Chondrocyte (in vitro differentiated cells): ENCODE measurements at places on chromosomes 12 and 14. TPM values are rescaled to one million over a fixed set of nuclear protein-coding genes. Genes with fewer than 3 reads are reported as not detected.

DNA sequence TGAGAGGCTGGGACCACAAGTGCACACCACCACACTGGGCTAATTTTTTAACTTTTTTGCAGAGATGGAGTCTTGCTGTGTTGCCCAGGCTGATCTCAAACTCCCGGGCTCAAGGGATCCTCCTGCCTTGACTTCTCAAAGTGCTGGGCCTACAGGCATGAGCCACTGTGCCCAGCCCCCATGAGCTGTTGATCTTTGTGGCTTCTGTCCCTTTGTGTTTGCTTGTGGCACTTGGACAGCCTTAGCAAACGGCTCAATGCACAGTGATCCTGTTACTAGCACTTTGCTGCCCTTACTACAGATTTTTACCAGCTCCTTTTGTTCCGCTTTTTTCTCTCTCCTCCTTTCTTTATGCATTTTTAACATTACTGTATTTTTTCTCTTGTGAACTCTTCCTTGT lies 25.3 kb upstream of the EVL start:
- no peaks in the 10 kb centered on the region for H3K27me3 ChIP-seq
- H3K36me3 ChIP-seq = no peaks in the 10 kb centered on the region
- H3K4me3 ChIP-seq = no peak overlapping the region
- H3K27ac ChIP-seq = no peak overlapping the region
- H3K4me1 ChIP-seq = peaks cover 48% of the 10 kb centered on the region
- no peak for DNase-seq

GRCh38 chr12:125249066-125249824 lies 184.0 kb downstream of the AACS start:
- H3K4me1 ChIP-seq = no peaks in the 10 kb centered on the region
- DNase-seq = no peak
- no peaks in the 10 kb centered on the region for H3K36me3 ChIP-seq
- H3K27ac ChIP-seq = no peak overlapping the region
- peaks cover 20% of the 10 kb centered on the region for H3K27me3 ChIP-seq
- H3K4me3 ChIP-seq = no peak overlapping the region

DNA sequence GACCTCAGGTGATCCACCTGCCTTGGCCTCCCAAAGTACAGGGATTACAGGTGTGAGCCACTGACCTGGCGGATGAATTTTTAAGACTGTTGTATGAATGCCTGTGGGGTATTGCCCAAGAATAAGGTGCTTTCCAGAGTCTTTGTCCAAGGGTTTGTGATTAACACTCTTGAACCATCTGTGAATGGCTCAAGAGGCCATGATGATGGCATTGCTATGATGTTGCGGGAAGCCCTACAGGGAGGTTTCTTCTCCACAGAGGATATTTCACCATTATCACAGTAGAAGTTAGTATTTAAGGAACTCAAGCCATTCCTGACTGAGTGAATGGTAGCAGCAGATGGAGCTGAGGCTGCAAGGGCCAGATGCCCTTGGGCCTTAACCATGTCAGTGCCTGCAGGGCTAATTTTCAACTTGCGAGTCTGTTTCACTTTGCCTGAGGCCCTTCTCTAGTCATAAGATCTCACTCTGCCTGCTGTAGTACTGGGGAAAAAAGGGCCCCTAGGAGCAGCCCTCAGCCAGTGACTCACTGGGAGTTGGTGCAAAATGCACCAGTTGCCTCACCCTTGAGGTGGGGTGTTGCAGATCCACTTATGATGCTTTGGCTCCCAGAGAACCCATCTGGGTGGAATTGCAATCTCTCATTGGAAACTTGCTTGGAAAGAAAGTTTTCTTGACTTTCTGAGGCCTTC lies 108.6 kb upstream of the FLRT2 start:
- H3K36me3 ChIP-seq = no peaks in the 10 kb centered on the region
- DNase-seq = no peak
- H3K4me3 ChIP-seq = no peak overlapping the region

Gene CLEC7A
- total RNA-seq = not detected in 3 replicates

DNA sequence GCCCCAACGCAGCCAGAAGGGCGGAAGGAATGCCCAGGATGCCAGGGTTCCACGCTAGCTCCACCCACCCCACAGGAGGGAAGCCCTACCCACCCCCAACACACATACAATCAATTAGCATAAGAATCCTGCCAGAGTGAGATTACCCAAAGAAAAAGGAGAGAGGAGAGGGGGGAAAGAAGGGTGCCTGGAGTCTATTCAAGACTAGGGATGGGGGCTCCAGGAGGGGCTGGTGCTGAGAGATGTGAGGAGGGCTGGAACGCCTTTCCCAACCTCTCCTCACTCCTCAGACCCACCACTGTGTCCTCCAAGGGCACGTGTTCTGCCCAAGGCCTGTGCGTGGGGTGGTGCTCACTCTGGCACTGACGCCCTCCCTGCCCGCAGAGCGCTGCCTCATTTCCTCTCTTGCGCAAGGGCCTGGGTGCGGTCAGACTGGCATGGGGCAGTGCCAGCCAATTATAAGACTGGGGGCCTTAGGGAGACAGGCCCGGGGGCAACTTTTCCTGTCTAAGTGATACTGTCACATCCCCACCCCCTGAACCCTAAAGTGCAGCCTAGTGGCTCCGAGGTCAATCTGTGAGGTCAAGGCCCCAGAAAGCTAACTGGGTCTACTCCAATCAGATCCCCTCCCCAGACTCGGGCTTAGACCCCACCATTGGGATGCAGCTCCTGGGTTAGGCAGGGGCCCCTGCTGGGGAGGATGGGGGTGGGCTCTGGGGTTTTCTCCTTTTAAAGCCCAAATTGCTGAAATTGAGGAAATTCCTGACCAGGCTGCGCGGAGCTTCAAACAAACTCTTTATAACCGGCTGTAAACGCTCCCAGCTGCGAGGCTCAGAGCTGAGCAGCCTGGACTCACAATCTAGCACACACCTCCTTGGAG lies 10.2 kb upstream of the ITGB7 start:
- H3K4me3 ChIP-seq = no peak overlapping the region
- H3K36me3 ChIP-seq = peaks cover 7% of the 10 kb centered on the region
- no peaks in the 10 kb centered on the region for H3K27me3 ChIP-seq
- H3K27ac ChIP-seq = no peak overlapping the region
- DNase-seq = no peak

Gene TBX5
- total RNA-seq = not detected in 3 replicates

Gene CLEC4A
- 0.65 to 1.1 TPM (median 0.99 TPM) in 3 replicates for total RNA-seq

- peaks cover 4% of the 10 kb centered on the region for H3K36me3 ChIP-seq
- peaks cover 25% of the 10 kb centered on the region for H3K4me1 ChIP-seq
- DNase-seq = no peak
- H3K4me3 ChIP-seq = no peak overlapping the region
- H3K27ac ChIP-seq = peak overlapping the region; percentile 57
Observed at GRCh38 chr14:52086711-52087110, 17.9 kb upstream of the NID2 start.

DNA sequence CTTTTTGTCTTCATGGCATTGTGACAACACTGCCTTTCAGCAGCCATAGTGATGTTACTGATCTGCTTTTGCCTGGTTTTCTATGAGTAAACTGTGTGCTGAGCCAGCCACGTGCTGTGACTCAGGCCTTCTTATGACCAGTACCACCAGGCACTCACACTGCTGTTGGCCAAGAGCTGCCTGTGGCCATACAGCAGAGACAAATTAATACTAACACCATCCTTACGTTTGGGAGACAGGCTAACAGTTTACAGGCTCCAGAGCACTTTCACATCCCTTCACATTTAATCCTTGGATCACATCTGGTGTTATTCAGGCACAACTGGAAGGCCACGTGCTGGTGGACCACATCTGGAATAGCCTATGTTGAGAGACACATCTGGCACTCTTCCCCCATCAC lies 377.9 kb downstream of the CCDC91 start:
- H3K27ac ChIP-seq = peak overlapping the region; percentile 43
- H3K4me3 ChIP-seq = no peak overlapping the region
- no peak for DNase-seq

- no peaks in the 10 kb centered on the region for H3K36me3 ChIP-seq
- DNase-seq = no peak
- peaks cover 22% of the 10 kb centered on the region for H3K4me1 ChIP-seq
- H3K27me3 ChIP-seq = no peaks in the 10 kb centered on the region
Observed at GRCh38 chr12:51013441-51013840, 12.7 kb downstream of the SLC11A2 start.

DNA sequence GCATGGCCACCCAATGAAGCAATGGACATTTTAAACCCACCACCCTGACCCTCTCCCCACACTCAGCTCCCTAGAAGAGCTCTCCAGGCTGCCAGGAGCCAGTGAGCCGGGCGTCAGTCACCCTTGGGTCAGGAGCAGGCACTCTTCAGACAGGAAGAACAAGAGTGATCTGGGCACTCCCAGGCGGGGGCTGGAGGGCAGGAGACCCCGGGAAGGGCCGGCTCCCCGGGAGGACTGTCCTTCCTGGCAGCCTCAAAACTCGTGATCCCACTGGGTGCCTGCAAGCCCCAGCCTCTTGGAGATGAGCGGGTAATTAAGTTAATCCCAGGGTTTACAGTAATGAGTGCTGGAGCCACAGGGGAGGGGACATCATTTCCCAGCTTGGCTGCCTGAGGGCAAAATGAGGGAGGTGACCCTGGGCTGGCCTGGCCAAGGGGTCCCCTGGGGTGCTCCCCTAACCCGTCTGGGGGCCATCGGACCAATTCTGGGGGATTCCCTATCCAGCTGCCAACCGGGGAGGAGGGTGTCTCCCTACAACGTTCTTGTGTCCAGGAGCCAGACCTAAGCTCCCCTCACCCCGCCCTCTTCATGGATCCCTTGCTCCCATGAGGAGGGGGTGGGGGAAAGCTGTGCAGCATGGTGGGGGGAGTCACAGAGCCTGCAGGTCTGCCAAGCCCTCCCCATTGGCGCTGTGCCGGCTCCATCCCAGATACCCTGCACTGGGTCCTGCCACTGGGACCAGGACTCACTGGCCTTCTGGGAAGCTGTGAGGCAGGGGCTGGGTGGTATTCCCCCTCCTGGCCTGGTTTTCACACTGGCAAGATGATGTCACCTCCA lies 59.2 kb downstream of the CCNK start:
- H3K27ac ChIP-seq = no peak overlapping the region
- H3K27me3 ChIP-seq = no peaks in the 10 kb centered on the region
- peaks cover 32% of the 10 kb centered on the region for H3K4me1 ChIP-seq
- H3K36me3 ChIP-seq = no peaks in the 10 kb centered on the region
- no peak overlapping the region for H3K4me3 ChIP-seq

Gene GPR84
- total RNA-seq = not detected in 3 replicates

GRCh38 chr12:79925492-79925891 lies 9.4 kb downstream of the PPP1R12A start:
- no peaks in the 10 kb centered on the region for H3K36me3 ChIP-seq
- no peaks in the 10 kb centered on the region for H3K27me3 ChIP-seq
- H3K4me1 ChIP-seq = peaks cover 67% of the 10 kb centered on the region

Gene PTCSC3
- total RNA-seq = not detected in 3 replicates

Gene ASB2
- total RNA-seq = 0.67 to 1.2 TPM in 2 of 3 replicates, not detected in the other

- H3K27me3 ChIP-seq = no peaks in the 10 kb centered on the region
- peaks cover 2% of the 10 kb centered on the region for H3K4me1 ChIP-seq
- H3K36me3 ChIP-seq = peaks cover 5% of the 10 kb centered on the region
- DNase-seq = no peak
Observed at GRCh38 chr12:15955281-15955680, 44.1 kb downstream of the DERA start.

- no peaks in the 10 kb centered on the region for H3K4me1 ChIP-seq
- no peak overlapping the region for H3K4me3 ChIP-seq
- no peak overlapping the region for H3K27ac ChIP-seq
Observed at GRCh38 chr14:97581016-97581415, 783.8 kb downstream of the VRK1 start.

DNA sequence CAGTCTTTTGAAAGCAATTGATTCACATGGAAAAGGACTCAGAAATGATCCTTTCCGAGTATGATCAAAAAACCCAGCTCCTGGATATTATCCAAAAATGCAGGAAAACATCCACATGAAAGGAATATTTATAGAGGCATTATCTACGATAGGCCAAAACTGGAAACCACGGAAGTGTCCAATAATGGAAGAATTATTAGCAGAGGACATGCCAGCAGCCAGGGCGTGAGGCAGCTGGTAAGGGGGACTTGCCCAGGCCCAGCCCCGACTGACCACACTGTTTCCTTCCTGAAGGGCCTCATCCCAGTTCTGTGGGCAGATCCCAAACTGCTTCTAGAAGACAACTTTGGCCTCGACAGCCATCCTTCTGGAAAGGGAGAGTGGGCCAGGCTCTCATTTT lies 20.5 kb downstream of the ACTN1 start:
- peak overlapping the region; percentile 96 for H3K27ac ChIP-seq
- DNase-seq = peak; percentile 21
- H3K27me3 ChIP-seq = no peaks in the 10 kb centered on the region
- H3K36me3 ChIP-seq = peaks cover 26% of the 10 kb centered on the region
- H3K4me3 ChIP-seq = peak overlapping the region; percentile 33

GRCh38 chr12:71641390-71641789 lies 22.3 kb downstream of the ZFC3H1 start:
- H3K4me3 ChIP-seq = no peak overlapping the region
- H3K27me3 ChIP-seq = no peaks in the 10 kb centered on the region
- peaks cover 36% of the 10 kb centered on the region for H3K4me1 ChIP-seq
- peaks cover 31% of the 10 kb centered on the region for H3K36me3 ChIP-seq
- peak overlapping the region; percentile 56 for H3K27ac ChIP-seq

DNA sequence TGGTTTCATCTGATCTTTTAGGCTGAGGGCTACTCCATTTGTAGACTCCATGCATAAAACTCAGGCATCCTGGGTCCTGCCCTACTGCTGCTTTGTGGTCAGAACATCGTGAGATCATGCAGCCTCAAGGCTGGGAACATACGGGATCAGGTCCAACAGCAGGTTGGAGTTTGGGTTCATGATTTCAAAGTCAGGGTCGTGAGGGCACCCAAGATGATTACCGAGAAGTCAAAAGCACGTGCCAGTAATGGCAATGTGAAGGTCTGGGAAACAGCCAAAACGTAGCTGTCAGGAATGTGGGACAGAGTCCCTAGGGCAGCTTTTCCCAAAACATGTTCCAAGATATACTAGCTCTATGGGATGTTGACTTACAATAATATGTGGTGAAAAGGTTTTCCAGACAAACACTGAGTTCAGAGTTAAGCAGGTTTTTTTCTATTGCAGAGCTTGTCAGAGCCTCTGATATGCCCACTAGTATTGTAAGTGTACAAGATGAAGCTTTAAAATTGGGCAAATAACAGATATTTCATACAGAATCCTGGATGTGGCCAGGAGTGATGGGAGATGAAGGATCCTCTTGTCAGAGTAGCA lies 130.3 kb upstream of the DNM1L start:
- peaks cover 25% of the 10 kb centered on the region for H3K4me1 ChIP-seq
- peak overlapping the region; percentile 87 for H3K27ac ChIP-seq
- DNase-seq = no peak
- peaks cover 6% of the 10 kb centered on the region for H3K36me3 ChIP-seq
- no peaks in the 10 kb centered on the region for H3K27me3 ChIP-seq

DNA sequence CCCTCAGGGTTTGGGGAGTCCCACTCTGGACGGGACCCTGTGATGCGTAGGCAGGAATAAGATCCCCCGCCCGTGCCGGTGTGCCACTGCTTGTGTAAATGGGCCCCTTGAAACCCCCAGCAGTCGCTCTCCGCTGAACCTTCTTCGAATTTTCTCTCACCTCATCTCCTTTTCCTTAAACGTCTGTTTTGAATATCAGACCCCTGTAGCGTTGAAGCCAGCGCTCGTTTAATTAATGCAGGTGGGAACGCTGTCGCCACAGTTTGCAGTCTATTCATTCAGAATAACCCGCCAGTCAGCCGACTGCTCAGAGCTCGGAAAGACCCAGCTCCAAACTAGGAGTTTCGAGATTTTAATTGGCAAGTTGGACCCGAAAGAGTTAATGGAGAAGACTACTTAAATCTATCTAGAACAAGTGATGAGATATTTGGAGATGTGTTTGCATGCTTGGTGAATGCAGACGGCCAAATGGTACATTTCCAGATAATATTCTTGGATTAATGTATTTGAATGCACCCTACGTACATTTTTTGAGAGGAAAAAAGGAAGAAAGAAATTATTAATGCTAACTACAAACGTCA lies 739 bp upstream of the PPP2R5E start:
- no peaks in the 10 kb centered on the region for H3K27me3 ChIP-seq
- peak; percentile 82 for DNase-seq
- H3K27ac ChIP-seq = peak overlapping the region; percentile 93

GRCh38 chr12:52953181-52953841 lies 4.4 kb downstream of the KRT18 start:
- peaks cover 28% of the 10 kb centered on the region for H3K4me1 ChIP-seq
- DNase-seq = no peak
- H3K27me3 ChIP-seq = no peaks in the 10 kb centered on the region

Gene AMDHD1
- total RNA-seq = 0.31 to 0.42 TPM in 2 of 3 replicates, not detected in the other
